Fibroblast of the conjunctiva (primary cell): ENCODE measurements at places on chromosomes 7 and 10.

DNA sequence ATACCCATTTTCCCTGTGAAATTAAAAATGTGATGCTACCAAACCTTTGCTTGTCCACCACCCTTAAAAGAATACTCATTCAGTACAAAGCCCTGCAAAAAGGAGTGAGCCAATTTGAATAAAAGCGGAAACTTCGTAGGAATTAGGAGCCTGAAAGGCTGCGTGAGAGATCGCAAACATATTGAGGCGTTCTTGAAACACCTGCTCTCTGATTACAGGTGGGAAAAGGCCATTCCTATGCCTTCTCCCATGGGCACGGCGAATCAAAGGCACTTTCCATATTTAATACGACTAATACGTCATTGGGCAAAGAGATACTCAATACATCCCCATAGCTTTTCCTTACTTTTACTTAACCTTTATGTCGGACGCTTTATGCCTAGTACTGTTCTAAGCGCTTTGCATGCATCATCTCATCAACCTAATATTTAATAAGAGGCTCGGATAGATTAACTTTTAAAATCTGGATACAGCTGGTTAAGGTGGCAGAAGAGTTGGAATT is 30.9 kb upstream of the KMT2E start:
- no peak for DNase-seq

DNA sequence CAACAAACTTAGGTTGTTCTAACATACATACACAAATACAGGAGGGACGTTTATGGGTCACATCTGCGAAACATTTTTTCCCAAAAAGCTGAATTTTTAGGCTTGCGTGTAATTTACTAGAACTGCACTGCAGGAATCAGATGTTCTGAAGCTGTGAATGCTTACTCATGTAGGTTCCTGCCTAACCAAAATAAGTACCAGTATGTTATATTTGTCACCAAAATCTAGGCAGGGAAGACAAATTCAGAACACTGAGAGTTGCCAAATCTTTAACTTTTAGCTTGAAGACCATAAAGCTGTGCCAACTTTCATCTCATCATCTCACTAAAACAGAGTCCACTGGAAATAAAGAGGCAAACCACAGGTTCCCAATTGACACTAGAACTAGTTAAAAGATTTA is 5.7 kb downstream of the UBE2H start:
- DNase-seq = no peak

GRCh38 chr10:21144047-21144446 is 246.9 kb upstream of the NEBL start:
- DNase-seq = no peak

- DNase-seq = no peak
These were observed 17.3 kb upstream of the CSGALNACT2 start for GRCh38 chr10:43120929-43121314.
